GM10248 (cell line): ENCODE measurements at places on chromosomes 11 and 22.
A peak's percentile ranks its signal among the peaks of the same experiment; 100 is the strongest.

DNA sequence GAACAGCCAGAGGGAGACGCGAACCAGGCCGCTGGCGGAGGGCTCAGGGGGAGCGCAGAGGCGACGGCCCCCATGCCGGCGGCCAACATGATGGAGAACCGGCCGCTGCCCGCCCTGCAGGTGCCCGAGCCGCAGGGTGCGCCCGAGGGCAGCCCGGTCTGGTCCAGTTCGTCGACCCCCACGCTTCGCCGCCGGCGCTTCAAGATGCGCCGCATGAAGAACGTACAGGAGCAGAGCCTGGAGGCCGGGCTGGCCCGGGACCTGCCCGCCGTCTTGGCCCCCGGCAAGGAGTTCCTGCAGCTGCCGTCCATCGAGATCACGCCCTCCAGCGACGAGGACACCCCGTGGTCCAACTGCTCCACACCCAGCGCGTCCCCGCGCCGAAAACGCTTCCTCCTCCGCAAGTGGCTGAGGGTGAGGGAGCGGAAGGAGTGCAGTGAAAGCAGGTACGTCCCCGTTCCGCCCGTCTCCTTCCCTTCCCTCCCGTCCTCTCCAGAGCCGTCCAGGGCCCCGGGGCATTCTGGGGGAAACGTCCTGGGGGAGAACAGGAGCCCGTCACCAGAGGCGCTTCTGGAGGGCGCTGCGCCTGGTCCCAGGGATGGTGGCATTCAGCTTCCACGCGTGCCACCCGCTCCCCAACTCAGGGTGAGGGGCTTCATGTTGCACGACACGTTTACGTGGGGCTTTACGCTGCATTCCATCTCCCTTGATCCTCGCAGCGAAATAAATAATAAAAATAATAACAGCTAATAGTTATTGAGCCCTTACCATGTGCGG, 840 bp downstream of the GRAMD1B start:
- DNase-seq, result peak; percentile 75

GRCh38 chr11:96317571-96317970, 25.4 kb downstream of the MAML2 start:
- no peak for DNase-seq

DNA sequence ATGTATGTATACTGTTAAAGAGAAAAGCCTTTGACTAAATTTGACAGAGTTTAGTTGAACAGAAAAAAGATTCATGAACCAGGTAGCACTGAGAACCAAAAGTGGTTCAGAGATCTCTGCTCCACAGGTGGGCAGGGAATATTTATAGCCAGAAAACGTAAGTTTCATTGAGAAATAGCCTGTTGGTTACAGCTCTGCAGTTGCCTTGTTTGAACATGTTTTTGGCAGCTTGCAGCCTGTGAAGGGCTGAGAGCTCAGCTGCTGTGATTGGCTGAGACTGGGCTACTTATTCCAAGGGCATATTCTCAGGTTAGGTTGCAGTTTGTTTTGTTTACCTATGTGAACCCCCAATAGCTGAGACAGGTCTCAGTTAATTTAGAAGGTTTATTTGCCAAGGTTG, 13.5 kb upstream of the ZNF74 start:
- no peak for DNase-seq

GRCh38 chr11:72191961-72192381, at the start of gene FOLR1:
TSS of gene FOLR1 (plus strand) at chr11:72192140. CDS start at chr11:72192174, 34 bp downstream.
- no peak for DNase-seq

DNA sequence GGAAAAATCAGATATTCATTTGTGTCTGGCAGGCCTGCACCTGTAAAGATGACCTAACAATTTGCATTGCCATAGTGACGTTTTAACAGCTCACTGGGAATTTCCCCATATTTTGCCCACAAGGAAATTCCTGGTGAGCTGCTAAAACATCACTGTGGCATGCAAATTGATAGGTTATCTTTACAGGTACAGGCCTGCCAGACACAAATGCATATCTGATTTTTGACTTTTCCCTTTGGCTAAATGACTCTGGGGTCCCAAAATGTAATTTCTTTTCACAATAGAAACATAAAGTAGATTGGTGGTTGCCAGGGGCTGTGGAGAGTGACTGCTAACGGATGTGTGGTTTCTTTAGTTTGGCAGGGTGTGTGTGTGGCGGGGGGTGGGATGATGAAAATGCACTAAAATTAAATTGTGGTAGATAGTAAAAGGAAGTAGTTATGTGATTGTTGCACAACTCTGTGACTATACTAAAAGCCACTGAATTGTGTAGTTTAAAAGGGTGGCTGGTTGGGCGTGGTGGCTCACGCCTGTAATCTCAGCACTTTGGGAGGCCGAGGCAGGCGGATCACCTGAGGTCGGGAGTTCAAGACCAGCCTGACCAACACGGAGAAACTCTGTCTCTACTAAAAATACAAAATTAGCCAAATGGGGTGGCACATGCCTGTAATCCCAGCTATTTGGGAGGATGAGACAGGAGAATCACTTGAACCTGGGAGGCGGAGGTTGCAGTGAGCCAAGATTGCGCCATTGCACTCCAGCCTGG, 18.5 kb upstream of the FEZ1 start:
- DNase-seq, result peak; percentile 35

- DNase-seq, result no peak
Observed at GRCh38 chr22:30459181-30460052, 12.4 kb downstream of the SEC14L3 start.

- no peak for DNase-seq
Observed at GRCh38 chr22:37320726-37321677, 38.7 kb downstream of the CYTH4 start.

DNA sequence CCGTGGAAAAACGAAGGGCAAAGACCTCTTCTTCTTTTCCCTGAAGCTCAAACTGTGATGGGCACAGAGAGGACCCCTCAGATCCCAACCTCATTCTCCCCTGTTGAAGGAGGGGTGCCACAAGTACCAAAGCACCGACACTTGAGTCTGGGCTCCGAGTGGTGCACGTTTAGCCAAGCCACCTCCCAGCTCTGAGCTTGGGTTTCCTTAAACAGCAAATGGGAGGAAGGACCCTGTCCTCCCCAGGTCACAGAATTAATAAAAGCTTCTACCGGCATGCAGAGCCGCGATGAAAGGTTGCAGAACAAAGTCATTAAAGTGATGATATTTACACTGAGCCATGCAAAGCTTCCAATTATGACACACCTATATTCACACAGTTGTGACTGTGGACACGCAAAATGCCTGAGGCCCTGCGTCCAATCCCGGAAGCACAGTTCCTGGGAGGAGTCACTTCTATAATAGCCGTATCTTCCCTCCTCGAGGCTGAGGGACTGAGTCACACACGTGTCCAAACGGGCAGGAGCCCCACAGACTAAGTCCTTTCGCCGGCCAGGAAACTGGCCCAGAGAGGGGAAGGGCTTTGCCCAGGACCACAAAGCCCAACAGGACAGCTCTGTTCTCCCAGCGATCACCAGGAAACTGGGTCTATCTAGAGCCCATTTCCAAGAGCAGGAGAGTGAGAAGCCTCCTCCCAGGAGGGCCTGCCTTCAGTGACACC, 922 bp upstream of the CSNK1E start:
- DNase-seq, result no peak

GRCh38 chr11:724049-724777, 18.2 kb downstream of the EPS8L2 start:
- peak; percentile 32 for DNase-seq

GRCh38 chr22:32985899-32986765, 72.0 kb downstream of the SYN3 start:
- peak; percentile 65 for DNase-seq

DNA sequence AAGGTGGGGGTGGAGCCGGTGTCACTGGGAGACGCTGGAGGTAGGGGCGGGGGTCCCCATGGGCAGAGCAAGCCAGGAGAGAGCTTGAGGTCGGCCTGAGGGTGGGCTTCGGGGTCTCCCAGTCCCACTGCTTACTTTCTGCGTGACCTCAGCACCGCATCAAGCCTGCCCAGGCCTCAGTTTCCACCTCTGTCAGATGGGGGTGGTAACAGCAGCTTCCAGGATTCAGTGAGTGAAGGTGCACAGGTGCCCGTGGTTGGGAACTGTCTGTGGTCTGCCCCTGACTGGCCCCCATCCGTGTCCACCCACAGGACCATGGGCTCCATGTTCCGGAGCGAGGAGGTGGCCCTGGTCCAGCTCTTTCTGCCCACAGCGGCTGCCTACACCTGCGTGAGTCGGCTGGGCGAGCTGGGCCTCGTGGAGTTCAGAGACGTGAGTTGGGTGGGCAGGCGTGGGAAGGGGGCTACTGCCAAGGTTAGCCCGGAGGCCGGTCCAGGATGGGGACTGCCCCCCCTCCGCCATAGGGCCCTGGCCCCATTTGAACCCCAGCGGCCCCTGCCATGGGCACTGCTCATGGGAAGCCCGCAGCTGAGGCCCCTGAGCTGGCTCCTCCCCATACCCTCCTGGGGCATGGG, 2.2 kb downstream of the TCIRG1 start:
- DNase-seq, result no peak

- peak; percentile 8 for DNase-seq
Observed at GRCh38 chr11:124896821-124897391, 759 bp downstream of the ROBO4 start.
